Lung microvascular endothelial cell (primary cell): ENCODE measurements at places on chromosomes 3 and 15. TPM values are rescaled to one million over a fixed set of nuclear protein-coding genes. Genes with fewer than 3 reads are reported as not detected.

Gene PTX3
- total RNA-seq = 185 and 311 TPM in 2 replicates

Gene FOXP1
- total RNA-seq = 46.4 and 75.2 TPM in 2 replicates

Gene CYP11A1
- not detected in 2 replicates for total RNA-seq

Gene ACSBG1
- not detected in 2 replicates for total RNA-seq

Gene TUSC7
- not detected in 2 replicates for total RNA-seq

Gene STARD9
- total RNA-seq = 3.5 and 9.3 TPM in 2 replicates

Gene ADGRG7
- total RNA-seq = not detected in 2 replicates

Gene AMIGO3
- total RNA-seq = under 0.01 and 0.40 TPM in 2 replicates

Gene CD96
- not detected in 2 replicates for total RNA-seq
